ENCODE measurements at places on chromosomes 4 and X. TPM values are rescaled to one million over a fixed set of nuclear protein-coding genes. Genes with fewer than 3 reads are reported as not detected.

GALNT7 gene
- total RNA-seq = 13.5 TPM

NEIL3 gene
- 7.3 TPM for total RNA-seq

SLC38A5 gene
- 25.3 TPM for total RNA-seq

AADAT gene
- total RNA-seq = 28.1 TPM

KLKB1 gene
- 0.82 TPM for total RNA-seq

MAGEA4 gene
- total RNA-seq = not detected

KIAA1210 gene
- total RNA-seq = under 0.01 TPM

MAGEC2 gene
- total RNA-seq = not detected

TLR6 gene
- 1.2 TPM for total RNA-seq

SPIN2A gene
- 2.0 TPM for total RNA-seq

HSFX1 gene
- total RNA-seq = 1.2 TPM

MID1 gene
- total RNA-seq = 7.7 TPM

IL13RA2 gene
- total RNA-seq = 4.9 TPM

PAGE2B gene
- not detected for total RNA-seq

ZFP92 gene
- total RNA-seq = 0.82 TPM

CSN1S1 gene
- total RNA-seq = 0.41 TPM

TMEM255A gene
- 1.6 TPM for total RNA-seq

HPGDS gene
- total RNA-seq = 1.2 TPM

SHROOM3 gene
- 9.8 TPM for total RNA-seq

NKRF gene
- total RNA-seq = 15.1 TPM

SCLT1 gene
- total RNA-seq = 89.3 TPM

FAM13A gene
- 52.2 TPM for total RNA-seq

TCEAL5 gene
- 6.9 TPM for total RNA-seq

TASL gene
- 0.82 TPM for total RNA-seq

SNCA gene
- total RNA-seq = 98.6 TPM

SCFD2 gene
- 17.5 TPM for total RNA-seq

PROM1 gene
- 87.6 TPM for total RNA-seq
